HCT116 (cell line): ENCODE measurements at places on chromosomes 13 and 19. TPM values are rescaled to one million over a fixed set of nuclear protein-coding genes. Genes with fewer than 3 reads are reported as not detected.

The KIR3DL1 gene
- not detected for total RNA-seq

The FXYD7 gene
- 0.71 TPM for total RNA-seq

The SIGLEC11 gene
- total RNA-seq = not detected

The SSC5D gene
- 1.5 TPM for total RNA-seq

The FGF14 gene
- not detected for total RNA-seq

The TEX26 gene
- not detected for total RNA-seq

The TMC4 gene
- 60.3 TPM for total RNA-seq

The IGFL1 gene
- not detected for total RNA-seq

The COX7A1 gene
- not detected for total RNA-seq

The LHB gene
- 3.7 TPM for total RNA-seq

The PDE4C gene
- 1.5 TPM for total RNA-seq
